ENCODE measurements at places on chromosomes 5 and 9.

DNA sequence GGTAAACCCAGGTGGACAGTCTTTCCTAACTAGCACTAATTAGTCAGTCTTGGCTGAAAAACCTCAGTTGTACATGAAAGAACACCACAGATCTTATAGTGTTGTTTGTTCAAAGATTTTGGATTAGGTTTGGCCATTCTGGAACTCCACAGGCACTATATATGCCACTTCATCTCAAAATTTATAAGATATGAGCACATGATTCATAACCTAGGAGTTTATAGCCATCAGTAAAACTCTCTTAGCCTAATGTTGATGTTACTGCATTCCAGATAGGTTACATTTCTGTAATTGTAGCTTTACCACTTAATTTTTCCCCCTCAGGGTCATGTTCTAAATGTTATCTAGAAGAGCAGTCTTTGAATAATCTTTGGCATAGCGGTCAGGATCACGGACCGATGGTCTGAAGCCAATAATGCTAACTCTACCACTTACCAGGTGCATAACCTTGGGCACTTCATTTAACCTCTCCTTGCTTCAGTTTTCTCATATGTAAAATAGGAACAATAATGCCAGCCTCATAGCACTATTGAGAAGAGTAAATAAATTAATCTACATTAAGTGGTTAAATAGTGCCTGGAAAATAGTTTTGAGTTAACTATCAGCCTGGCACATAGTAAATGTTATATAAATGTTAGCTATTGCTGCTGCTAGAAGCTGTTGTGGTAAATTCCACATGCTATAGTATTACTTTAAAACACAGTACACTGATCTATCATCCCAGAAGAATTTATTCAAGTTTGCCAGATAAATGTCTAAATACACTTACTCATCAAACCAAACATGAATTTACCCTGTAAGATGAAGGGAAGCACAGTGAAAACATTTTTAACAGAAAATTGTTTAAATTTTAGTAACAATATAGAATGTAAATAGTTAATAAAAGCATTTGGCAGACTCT lies 743.9 kb downstream of the NR2F1-AS1 start:
- no peak for DNase-seq

- DNase-seq = no peak
Measured at GRCh38 chr9:34046784-34047379, 1.8 kb downstream of the UBAP2 start.

- DNase-seq = no peak
Measured at GRCh38 chr5:56247592-56247991, 14.5 kb upstream of the ANKRD55 start.

- no peak for DNase-seq
Measured at GRCh38 chr5:23433534-23434315, 73.7 kb upstream of the PRDM9 start.

DNA sequence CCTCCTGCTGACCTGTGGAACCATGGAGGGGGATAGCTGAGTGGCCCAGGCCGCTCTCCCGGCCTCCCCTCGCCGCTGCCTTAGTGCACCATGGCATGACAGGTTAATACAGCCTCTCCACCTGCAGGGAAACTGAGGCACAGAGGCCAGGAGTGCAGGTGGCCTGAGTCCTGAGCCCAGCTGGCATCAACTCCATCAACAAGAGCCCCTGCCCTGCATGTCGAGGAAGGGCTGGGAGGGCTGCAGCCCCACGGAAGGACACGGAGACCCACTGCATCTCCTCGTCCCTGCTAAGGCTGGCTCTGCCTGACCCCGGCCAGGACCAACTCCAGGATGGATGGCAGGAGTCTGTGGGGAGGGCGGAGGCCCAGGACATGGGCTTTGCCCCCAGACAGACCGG lies 27.2 kb downstream of the CCDC187 start:
- DNase-seq = no peak

DNA sequence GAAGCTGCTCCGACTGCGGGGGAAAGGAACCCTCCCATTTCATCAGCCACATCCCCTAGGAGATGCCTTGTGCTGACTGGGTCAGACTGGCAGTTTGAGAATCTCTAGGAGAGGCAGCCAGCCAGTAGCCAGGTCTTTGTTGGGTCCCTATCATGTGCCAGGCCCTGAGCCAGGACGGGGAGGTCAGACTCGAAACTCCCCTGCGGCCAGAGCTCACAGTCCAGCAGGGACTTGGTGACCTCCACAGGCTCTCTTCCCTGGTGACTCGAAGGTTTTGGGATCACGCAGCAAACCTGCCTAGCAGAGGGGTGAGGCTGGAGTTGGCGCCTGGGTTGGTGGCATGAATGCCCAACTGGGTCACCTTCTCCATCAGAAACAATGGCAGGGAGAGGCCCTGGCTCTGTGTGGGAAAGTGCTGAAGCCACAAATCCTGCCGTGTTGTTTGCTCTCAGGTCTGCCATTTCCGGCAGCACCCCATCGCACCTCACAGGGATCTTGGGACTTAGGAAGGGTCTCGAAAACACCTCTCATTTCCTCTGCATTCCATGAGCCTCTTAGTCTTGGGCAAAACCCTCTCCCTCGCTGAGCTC lies 14.4 kb upstream of the ORM1 start:
- no peak for DNase-seq

GRCh38 chr5:145936401-145937131 lies at the start of gene SH3RF2:
Gene SH3RF2, plus strand, starts transcription at chr5:145936578. Its CDS starts 1,351 bp downstream, at chr5:145937929.
- peak; percentile 4 for DNase-seq

- no peak for DNase-seq
Measured at GRCh38 chr5:149039506-149039905, 23.4 kb downstream of the SH3TC2 start.

- DNase-seq = no peak
Measured at GRCh38 chr5:30832519-30832918, 361.0 kb upstream of the CDH6 start.

GRCh38 chr9:16294133-16294770 lies 576.2 kb downstream of the BNC2 start:
- no peak for DNase-seq

DNA sequence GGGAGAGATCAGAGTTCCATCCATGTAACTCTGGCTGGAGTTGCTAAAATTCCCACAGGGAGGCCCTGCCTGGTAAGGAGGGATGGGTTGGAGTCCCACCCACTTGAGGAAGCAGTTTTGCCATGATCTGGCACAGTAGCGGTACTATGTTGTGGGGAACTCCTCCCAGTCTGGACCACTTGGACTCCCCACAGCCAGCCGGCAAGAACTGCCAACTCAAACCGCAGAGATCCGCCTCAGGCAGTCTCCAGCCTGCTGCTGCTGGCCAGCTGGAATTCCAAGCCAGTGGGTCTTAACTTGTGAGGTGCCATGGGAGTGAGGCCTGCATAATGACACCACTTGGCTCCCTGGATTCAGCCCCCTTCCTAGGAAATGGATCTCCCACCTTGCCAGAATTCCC lies 151.9 kb downstream of the NDUFS4 start:
- no peak for DNase-seq

GRCh38 chr9:94846739-94847138 lies 120.2 kb downstream of the AOPEP start:
- no peak for DNase-seq

DNA sequence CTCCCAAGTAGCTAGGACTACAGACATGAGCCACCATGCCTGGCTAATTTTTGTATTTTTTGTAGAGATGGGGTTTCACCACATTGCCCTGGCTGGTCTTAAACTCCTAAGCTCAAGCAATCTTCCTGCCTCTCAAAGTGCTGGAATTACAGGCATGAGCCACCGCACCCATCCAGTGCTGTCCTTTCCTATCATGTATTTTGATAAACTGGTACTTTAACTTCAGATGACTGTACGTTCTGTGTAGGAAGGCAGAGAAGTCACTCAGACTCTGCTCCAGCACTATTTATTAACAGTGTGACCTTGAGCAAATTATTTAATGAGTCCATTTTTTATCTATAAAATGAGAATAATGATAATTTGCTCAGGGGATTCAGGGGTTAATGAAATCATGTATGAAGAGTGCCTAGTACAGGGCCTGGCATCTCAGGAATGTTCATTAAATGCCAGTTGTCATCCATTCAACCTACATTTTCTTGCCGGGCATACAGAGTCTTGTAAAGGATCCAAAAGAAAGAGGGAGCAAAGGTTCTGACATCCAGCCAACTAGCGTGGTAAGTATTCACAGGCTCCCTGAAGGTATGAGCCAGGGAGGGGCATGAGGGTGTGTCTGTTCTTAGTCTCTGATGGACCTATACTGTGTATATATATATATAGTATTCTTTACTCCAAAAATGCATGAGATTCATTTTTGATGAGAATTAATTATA lies 201.9 kb downstream of the PBX3 start:
- no peak for DNase-seq

DNA sequence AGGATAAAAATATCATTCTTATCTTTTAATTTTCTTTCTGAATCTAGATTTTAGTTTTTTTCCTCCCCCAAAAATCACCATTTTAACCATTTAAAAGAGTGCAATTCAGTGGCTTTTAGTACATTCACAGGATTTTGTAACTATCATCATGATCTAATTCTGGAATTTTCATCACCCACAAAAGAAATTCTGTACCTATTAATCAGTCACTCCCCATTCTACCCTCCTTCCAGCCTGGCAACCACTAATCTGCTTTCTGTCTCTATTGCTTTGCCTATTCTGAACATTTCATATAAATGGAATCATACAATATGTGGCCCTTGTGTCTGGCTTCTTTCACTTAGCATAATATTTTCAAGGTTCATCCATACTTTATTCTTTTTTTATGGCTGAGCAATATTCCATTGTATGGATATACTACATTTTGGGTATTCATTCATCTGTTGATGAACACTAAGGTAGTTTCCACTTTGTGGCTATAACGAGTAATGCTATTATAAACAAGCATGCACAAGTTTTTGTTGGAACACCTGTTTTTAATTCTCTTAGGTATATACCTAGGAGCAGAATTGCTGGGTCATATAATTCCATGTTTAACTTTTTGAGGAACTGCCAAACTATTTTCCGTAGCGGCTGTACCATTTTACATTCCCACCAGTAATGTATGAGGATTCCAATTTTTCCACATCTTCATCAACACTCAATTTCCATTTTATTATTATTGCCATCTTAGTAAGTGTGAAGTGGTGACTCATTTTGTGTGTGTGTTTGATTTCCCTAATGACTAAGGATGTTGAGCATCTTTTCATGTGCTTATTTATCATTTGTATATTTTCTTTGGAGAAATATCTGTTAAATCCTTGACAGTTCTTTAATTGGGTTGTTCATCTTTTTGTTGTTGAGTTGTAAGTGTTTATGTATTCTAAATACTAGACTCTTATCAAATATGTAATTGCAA lies 340.3 kb downstream of the CWC27 start:
- no peak for DNase-seq

- DNase-seq = no peak
Measured at GRCh38 chr9:84294241-84294950, 46.2 kb downstream of the SLC28A3 start.

GRCh38 chr9:123678878-123679329 lies 251.0 kb downstream of the DENND1A start:
- DNase-seq = no peak

Data from T-helper 2 cell (primary cell).